ENCODE measurements at places on chromosomes 11 and 22. TPM values are rescaled to one million over a fixed set of nuclear protein-coding genes. Genes with fewer than 3 reads are reported as not detected.

- no peak for DNase-seq
Observed at GRCh38 chr11:24509114-24509513, 12.3 kb downstream of the LUZP2 start.

DNA sequence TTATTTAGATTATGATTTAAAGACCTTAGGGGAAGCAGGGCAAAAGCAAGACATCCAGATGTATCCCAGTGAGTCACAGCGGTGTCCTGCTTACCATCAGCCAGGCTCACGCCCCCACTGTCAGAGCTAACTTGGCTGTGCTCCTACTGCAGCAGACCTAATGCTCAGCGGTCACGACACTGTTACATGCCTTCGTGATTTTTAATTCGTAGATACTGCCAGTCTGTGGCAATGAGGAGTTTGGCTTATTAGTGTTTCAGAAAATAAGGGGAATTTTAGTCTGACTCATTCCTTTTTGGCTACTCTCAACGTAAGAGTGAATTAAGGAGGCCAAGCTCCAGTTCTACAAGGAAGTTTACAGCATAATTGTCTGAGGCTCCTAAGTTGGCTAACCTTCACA, 22.7 kb downstream of the EFCAB6 start:
- DNase-seq: no peak

- DNase-seq: no peak
Observed at GRCh38 chr11:65078786-65079342, 5.0 kb downstream of the CDCA5 start.

GRCh38 chr11:22349491-22349890, 11.3 kb downstream of the SLC17A6 start:
- DNase-seq: no peak

GRCh38 chr22:46192210-46192993, 42.1 kb downstream of the PPARA start:
- no peak for DNase-seq

DNA sequence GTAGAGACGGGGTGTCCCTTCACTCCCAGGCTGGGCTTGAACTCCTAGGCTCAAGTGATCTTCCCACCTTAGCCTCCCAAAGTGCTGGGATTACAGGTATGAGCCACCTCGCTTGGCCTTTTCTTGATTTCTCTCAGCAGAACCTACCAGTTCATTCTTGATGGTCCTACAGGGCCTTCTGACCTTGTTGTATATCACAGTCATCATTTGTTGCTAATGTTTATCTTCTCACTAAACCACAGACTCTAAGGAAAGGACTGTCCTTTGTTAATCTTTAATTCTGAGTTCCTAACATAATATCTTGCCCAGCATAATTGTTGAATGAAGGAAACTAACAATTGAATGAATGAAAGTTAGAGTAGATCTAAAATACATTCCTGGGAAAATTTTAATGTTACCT, 22.0 kb upstream of the ZC3H12C start:
- no peak for DNase-seq

GRCh38 chr11:79422866-79423265, 18.0 kb downstream of the TENM4 start:
- no peak for DNase-seq

DNA sequence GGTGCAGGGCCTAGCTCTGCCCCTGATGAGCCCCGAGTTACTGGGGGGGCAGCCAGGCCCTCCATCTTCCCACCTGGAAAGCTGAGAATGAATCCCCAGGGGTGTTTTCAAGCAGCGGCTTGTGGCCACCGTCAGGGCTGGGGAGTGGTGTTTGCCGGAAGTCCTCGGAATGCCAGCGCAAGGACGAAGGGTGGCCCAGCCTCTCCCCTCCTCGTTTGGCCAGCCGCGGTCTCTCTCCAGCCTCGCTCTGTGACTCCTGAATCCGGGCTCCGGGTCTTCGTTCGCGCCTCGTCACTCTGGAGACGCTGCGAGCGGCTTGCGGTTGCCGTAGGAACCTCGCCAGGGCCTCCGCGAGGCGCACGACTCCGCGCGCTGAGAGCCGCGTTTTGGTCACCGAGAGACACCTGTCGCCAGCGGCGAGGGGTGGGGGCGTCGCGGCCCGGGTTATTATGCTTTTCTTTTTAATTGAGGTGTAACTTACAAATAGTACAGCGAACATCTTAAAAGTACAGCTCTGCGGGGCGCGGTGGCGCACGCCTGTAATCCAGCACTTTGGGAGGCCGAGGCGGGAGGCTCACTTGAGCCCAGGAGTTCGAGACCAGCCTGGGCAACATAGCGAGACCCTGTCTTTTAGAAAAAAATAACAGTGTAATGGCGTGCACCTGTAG, 6.3 kb upstream of the KDELR3 start:
- peak; percentile 99 for DNase-seq

GRCh38 chr11:833849-834311, 1.1 kb downstream of the CD151 start:
- no peak for DNase-seq

DNA sequence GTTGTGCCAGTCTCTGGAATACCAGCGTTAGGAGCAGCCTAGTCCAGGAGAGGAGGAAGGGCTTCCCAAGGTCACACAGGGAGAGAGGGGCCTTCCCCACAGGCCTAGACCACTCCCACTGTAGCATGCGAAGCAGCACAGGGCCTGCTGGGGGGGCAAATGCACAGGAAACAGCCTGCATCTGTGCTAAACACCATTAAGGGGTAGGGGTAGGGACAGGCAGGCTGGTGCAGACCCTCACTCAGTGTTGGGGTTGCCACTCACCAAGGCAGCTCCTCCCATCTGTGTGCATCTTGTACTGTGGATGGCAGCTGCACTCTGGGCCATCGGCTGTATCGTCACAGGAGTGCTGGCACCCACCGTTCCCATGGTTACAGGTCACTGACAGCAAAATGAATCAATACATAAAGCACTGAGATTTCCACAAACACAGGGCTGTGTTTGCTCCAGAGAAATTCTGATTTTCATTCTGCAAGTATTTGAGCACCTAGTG, 24.9 kb downstream of the SCUBE2 start:
- no peak for DNase-seq

GRCh38 chr11:8729837-8730696, 47.5 kb downstream of the RPL27A start:
- peak; percentile 67 for DNase-seq

DNA sequence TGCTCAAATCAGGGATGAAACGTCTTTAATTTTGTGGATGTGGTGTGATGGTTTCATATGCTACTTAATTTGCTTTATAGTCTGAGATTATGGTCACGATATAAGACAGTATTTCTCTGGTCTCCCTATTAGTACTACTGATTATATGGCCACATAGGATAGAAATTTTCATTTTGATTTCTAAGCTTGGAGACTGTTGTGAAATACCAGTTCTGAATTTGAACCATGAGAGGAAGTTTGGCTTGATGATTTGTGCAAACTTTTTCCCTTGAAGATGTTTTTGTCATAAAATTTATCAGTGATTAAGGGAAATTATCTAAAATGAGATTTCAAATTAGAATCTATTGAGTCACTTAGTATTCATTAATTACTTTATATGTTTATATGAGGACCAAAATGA, 2.7 kb downstream of the RNF169 start:
- no peak for DNase-seq

DNA sequence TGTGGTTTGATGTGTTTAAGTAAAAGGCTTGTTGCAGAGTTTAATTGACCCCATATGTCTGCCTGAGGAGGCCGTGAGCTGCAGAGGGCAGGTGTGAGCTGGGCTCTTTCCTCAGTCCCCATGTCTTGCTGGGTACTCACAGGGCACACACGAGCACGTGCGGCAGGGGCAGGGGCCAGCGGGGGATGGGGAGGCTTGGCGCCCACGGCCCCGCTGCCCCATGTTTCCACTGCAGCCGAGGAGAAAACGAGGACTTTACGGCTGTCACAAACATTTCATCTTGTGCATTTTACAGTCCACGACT, 24.7 kb upstream of the CCDC188 start:
- DNase-seq: no peak

GRCh38 chr11:104898685-104899013, 389 bp upstream of the CASP12 start:
- no peak for DNase-seq

GRCh38 chr11:132644520-132645239, 887.6 kb downstream of the OPCML start:
- DNase-seq: no peak

The NRXN2 gene
- 0.46 TPM for total RNA-seq

The OR10A2 gene
- not detected for total RNA-seq

The PKNOX2 gene
- 4.0 TPM for total RNA-seq

The FAM181B gene
- 1.3 TPM for total RNA-seq

The MMP1 gene
- total RNA-seq: not detected

The OR52N4 gene
- not detected for total RNA-seq

The KRTAP5-11 gene
- 1.6 TPM for total RNA-seq

The CTTN gene
- total RNA-seq: 306 TPM

The FOLR2 gene
- total RNA-seq: not detected

The AMOTL1 gene
- 47.4 TPM for total RNA-seq

The IGLL1 gene
- total RNA-seq: not detected
